HFF-Myc (cell line): ENCODE measurements at places on chromosomes 7 and 10.

GRCh38 chr10:53430974-53431373, 658.4 kb upstream of the MBL2 start:
- no peak for DNase-seq

GRCh38 chr7:130272381-130273080, 5.9 kb downstream of the CPA2 start:
- no peak for DNase-seq

DNA sequence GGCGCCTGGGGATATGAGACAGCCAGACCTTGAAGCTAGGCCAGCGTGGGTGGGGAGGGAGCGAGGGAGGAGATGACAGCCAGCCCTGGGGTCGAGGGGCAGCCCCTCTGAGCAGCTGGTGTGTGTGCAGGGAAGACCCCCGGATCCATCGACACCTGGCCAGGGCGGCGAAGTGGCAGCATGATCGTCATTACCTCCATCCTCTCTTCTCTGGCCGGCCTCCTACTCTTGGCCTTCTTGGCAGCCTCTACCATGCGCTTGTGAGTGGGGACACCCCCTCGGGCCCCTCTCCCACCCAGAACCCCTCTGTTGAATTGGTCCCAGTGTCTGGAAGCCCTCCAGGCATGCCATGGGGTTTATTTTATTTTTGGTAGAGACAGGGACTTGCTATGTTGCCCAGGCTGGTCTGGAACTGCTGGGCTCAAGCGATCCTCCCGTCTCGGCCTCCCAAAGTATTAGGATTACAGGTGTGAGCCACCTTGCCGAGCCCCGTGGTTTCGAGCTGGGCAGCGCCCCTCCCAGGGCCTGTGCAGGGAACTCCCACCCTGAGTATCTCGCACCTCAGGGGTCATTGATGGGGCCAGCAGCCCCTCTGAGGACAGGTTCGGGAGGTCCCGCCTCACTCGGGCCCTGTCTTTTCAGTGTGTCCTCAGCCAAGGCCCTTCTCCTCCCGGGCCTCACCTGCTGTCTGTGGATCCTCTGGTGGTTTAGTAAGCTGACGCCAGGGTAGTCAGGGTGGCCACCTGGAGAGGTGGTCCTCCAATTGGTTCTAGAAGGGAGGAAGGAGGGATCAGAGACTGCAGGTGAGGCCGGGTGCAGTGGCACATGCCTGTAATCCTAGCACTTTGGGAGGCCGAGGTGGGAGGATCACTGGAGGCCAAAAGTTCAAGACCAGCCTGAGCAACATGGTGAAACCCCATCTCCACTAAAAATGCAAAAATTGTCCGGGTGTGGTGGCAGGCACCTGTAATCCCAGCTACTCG, 3.8 kb downstream of the UPK3B start:
- no peak for DNase-seq

DNA sequence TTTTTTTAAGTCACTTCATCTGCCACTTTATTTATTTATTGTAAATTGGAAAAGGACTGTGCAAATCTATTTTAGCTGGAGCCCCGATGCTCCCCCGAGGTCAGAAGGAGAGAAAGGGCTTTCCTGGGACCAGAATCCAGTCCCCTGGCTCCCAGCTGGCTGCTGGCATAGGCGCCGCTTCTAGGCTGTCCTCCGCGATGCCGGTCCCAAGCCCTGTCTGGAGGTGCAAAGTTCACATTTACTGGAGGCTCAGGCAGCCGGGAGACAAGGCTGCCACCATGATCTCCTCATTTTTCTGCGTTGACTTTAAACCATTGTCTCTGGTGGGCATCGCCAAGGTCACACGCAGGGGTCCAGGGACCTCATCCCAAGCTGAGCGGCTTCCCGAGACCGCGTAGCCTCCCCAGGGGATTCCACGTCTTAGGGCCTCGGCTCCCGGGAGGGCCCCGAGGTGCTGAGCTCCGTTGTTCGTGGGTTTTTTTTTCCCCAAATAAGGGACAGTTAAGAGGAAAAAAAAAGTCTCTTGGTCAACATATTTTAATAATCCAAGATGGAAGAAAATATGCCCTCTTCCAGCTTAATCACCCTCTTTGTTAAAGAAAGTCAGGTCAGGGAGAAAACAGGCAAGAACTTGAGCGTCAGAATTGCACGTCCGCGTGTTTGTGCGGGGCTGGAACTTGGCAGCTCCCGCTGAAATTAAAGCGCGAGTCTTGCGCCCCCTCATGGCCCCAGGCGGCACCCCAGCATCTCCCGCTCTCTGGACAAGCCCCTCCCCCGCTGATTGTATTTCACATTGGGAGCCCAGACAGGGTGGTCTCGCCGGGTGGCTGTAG, 11.9 kb downstream of the RGR start:
- no peak for DNase-seq

DNA sequence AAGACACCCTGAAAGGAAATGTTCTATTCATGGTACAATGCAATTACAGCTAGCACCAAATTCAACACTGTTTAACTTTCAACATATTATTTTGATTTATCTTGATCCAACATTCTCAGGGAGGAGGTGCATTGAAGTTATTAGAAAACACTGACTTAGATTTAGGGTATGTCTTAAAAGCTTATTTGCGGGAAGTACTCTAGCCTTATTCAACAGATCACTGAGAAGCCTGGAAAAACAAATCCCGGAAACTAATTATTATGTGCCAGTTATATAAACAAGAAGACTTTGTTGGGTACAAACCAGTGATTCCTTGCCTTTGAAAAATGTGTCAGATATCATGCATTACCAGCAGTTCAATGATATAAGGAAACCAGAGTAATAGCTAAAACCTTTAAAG, 160.1 kb downstream of the CFTR start:
- DNase-seq, result no peak

GRCh38 chr10:103734731-103735130, 120.6 kb downstream of the SH3PXD2A start:
- no peak for DNase-seq

DNA sequence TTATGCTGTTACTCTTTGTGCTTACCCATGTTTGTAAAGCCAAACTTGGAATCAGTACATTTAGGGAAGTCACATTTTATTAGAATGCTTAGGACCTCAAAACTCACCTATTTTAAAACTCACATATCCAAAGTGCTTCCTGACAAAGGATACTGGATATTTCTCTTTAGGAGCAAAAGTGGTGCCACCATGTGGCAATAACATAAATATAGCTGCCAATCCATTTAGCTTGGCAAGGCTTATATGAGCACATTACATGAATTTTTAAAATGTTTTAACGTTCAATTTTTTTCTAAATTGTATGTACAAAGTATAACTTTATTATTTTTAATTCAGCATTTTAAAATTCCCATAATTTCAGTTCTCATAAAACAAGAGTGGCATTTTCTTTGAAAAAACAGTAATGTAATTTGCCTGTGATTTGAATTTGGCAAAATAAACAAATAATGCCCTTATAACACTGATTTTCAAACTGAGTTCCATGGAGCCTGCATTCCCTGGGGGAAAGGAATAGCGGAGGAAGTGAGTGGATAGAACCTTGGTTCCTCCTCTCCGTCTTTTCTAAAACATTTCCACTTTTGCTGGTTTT, 75.4 kb downstream of the HDAC9 start:
- DNase-seq, result peak; percentile 15

- no peak for DNase-seq
These were observed 278.3 kb upstream of the SP8 start for GRCh38 chr7:21064698-21065648.

GRCh38 chr10:118993214-118993613, 36.3 kb upstream of the NANOS1 start:
- no peak for DNase-seq

- DNase-seq, result no peak
These were observed 65.9 kb downstream of the ALOX5 start for GRCh38 chr10:45439873-45440272.

- DNase-seq, result no peak
These were observed 117.2 kb upstream of the GLCCI1 start for GRCh38 chr7:7851381-7851780.

DNA sequence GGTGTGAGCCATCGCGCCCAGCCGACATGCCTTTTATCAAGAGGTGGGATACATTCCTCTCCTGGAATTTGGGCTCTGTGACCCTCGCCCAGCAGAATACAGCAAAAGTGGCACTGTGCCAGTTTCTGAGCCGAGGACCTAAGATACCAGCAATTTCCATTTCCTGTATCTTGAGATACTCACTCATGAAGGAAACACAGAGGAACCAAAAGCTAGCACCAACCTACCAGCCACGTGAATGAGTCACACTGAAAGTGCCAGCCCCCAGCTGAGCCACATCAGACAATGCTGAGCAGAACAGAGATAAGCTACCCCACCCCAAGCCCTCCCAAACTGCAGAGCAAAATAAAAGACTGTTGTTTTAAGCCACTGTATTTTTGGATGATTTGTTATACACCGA, 56.3 kb downstream of the CACUL1 start:
- peak; percentile 17 for DNase-seq

GRCh38 chr10:132395704-132396493, 1.1 kb upstream of the PWWP2B start:
- no peak for DNase-seq

DNA sequence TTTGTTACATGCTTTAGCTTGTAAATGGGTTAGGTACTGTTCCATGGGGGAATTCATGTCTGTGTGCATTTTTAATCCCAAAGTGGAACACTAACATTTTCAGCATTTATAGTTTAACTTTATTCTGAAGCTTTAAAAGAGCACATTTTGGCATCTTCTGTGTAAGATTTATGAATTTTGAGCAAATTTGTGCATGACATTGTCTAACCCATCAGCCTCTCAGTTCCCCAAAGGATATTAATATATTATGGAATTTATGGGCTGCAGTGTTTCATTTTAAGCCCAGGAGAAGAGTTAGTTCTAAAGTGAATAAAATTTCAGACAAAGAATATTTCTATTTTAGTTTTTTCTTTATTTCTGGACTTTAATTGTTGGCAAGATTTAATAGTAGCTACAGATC, 421.4 kb downstream of the PLXDC2 start:
- no peak for DNase-seq

DNA sequence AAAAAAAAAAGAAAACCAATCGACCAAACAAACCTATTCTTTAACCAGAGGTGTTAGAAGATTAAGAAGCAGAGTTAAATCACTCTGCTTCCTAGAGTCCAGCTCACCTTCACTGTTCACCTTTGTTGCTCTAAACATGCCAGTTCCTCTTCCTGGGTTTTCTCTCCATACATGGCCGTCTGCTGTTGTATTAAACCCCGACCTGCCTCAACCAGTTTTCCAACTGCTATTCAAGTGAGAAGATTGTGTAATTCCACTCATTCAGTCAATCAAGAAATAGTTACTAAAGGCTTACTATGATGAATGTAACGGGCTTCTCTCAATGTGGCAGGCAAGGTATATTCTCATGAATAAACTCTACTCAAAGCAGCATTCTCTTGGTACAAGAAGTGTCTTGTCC, 8.8 kb downstream of the AASS start:
- DNase-seq, result no peak

DNA sequence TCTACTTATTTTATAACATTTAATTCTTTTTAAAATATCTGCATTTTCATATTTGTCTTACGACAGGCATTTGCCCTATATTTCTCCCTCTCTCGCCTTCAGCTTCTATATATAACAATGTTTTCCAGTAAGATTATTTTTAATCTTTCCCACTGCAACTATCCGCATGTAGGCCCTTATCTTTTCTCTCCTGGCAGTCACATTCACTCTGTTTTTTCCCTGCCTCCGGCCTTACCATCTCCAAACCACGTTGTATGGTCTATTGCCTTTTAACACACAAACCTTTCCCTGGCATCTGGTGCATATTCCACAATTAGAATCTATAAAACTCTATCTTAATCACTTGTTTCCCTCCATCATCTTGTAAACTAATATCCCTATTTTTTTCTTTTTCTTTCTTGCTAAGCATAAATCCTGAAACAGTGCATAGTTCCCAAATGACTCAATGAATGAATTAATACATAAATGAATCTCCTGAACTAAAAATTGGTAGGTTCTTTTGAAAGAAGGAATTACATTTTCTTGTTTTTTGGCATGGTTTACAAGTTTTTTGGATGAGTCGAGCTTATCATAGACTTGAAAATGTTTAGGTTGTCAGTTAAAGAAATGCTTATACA, 173.2 kb downstream of the SEMA3A start:
- no peak for DNase-seq

DNA sequence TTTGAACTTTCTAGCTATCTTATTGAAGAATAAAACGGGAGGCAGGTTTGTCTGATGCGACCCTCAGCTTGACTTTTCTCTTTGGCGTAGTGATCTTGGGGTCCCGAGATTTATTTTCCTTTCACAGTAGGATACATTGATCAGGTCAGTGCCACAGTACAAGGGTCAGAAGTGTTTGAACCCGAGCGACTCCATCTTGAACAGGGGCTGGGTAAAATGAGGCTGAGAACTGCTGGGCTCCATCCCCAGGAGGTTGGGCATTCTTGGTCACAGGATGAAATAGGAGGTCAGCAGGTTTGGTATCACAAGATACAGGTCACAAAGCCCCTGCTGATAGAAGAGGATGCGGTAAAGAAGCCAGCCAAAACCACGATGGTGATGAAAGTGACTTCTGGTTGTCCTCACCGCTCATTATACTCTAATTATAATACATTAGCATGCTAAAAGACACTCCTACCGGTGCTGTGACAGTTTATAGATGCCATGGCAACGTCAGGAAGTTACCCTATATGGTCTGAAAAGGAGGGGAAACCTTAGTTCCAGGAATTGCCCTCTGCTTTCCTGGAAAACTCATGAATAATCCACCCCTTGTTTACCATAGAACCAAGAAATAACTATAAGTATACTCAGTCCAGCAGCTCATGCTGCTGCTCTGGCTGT, 3.0 kb upstream of the TECPR1 start:
- no peak for DNase-seq

DNA sequence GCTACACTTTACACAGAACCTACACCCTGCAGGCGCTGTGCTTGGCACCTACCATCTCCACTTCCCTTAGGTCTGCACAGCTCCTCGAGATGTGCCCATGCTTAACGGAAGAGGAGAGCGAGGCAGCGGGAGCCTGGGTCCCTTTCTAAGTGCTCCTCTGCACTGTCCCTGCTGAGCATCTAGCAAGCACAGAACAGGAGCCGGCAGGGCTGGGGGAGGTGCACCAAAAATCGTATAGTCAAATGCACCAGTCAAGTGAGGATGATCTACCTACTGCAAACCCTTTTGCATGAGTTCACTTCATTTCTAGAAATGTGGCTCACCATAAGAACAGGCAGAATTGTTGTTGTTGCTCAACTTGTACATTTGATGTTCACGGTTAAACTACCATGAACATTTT, 267.7 kb downstream of the TNS3 start:
- no peak for DNase-seq
